Activated CD4-positive, alpha-beta T cell treated with anti-CD3 and anti-CD28 coated beads, Interleukin-2, amount 10 ng/mL, durations not matched to agents 7 days and 5 days (primary cell): ENCODE measurements at places on chromosomes 1 and 21.

- no peak for DNase-seq
These were observed 288.2 kb upstream of the VAMP3 start for GRCh38 chr1:7482772-7483495.

DNA sequence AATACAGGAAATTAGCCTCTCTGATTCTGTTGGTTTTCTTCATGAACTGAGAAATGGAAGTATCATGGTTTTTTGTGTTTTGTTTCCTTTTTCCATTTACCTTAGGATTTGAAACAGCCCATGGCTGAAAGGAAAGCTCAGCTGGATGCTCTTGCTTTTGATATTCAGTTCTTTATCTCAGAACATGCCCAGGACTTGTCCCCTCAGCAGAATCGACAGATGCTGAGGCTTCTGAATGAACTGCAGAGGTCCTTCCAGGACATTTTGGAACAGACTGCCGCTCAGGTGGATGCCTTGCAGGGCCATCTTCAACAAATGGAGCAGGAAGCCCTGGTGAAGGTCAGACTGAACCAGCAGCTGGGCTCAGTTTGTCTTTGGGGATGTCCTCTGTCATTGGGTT, 142.4 kb downstream of the MACF1 start:
- DNase-seq = no peak

DNA sequence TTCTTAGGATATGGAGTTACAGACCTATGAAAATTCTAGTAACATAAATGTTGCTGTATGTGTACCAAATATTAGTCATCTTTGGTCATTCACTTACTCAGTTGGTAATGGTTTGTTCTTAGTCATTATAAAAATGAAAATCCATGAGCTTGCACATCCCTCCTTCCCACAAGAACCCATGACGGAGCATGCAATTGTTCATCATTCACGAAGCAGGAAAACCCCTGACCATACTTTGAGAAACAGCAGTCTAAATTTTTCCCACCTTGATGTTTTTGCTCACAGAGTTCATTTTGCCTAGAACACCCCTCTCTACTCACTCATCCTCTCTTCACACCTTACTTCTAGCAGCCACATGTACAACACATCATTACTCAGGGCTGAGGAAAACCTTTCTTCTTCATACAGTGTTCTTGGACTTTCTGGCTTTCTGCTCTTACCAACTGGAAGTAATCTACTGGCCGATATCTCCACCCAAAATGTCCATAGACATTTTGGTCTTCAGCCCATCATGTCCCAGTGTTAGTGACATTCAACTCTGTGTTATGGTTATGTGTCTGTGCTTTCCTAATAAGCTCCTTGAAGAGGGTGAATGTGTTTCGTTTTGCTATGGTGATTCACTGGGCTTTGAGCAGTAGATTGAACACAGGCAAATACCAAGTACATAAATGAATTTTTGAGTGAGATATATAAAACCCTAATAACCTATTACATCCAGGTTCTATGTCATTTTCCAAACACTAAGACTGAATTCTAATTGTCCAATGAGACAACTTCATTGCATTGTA, 189.9 kb downstream of the ZC3H11B start:
- DNase-seq = no peak

- DNase-seq = no peak
These were observed 85.3 kb upstream of the ARHGAP29 start for GRCh38 chr1:94322696-94323095.

- no peak for DNase-seq
These were observed 100.5 kb downstream of the AK5 start for GRCh38 chr1:77382366-77382765.

DNA sequence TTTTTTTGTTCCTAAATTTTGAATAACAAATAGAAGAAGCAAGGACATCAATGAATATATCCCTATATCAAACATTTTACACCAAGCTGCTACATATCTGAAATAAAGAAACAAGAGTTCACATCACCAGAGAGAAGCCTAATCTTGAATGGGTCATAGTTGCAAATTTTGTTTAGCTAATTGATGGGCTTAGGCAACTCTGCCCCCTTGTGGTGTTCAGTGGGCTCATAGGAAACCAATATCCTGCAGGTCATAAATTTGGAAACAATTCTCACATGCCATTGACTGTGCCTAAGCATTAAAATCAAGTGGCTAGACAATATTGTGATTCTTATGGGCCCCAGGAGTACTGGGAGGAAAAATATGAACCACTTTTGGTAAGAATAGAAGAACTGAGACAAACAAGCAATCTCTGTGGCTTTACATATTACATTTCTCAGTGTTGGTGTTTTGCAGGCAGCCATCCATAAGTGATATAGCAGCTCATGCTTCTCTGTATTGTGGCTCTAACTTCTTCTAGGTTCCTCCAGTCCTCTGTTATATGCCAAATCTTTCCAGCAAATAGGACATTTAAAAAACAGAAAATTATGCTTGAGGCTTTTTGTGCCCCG, 1262.8 kb upstream of the PRMT6 start:
- peak; percentile 8 for DNase-seq

- no peak for DNase-seq
These were observed 163.4 kb downstream of the RUNX1 start for GRCh38 chr21:34885626-34886239.

DNA sequence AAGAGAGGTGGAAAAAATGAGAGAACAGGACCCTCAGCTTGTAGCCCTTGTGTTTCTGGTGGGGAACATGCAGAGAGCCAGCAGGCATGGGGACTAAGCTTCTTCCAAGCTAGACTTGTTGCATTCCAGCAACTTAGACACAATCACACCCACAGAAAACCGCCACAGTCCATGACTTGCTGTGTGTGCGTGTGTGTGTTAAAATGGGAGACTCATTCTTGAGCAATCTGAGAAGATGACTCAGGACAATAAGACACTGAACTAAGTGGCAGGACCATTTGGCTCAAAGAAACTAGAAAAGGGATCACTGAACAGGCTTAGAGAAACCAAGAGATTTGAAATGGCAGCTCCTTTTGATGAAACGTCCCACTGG, 78.0 kb downstream of the HLX start:
- no peak for DNase-seq

DNA sequence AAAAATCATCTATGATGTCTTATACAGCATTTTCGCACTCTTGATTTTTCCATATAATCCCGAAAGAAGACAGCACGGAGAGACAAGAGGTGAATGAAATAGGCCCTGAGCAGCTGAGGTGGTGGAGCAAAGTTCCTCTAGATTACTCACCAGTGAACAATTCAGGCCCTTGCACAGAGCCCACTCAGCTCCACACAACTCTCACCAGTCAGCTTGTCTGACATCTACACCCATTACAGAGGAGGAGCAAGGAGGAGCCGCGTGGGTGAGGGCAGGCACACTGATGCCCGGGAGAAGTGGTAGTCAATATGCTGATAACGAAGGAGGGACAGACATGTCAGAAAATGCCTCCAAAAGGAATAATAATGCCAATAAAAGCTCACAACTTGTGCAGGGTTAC, 59.9 kb downstream of the DNM3 start:
- no peak for DNase-seq

- no peak for DNase-seq
These were observed 26.6 kb downstream of the ATF3 start for GRCh38 chr1:212635141-212635631.

GRCh38 chr1:152018537-152018936, 18.3 kb downstream of the S100A11 start:
- DNase-seq = peak; percentile 28

DNA sequence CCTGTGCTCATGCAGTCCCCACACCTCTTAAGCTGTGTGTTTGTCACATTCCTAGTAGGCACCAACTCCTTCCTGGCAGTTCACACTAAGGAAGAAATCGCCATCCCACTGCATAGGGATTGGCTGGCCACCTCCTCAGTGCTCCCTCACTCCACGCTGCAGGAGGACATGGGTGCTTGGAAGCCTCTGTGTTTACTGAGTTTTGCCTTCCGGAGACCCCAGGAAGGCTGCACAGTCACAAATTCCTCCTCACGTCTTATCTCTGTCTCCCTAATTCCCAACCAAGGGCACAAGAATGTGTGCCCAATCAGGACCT, 93.8 kb upstream of the GALNT2 start:
- no peak for DNase-seq

DNA sequence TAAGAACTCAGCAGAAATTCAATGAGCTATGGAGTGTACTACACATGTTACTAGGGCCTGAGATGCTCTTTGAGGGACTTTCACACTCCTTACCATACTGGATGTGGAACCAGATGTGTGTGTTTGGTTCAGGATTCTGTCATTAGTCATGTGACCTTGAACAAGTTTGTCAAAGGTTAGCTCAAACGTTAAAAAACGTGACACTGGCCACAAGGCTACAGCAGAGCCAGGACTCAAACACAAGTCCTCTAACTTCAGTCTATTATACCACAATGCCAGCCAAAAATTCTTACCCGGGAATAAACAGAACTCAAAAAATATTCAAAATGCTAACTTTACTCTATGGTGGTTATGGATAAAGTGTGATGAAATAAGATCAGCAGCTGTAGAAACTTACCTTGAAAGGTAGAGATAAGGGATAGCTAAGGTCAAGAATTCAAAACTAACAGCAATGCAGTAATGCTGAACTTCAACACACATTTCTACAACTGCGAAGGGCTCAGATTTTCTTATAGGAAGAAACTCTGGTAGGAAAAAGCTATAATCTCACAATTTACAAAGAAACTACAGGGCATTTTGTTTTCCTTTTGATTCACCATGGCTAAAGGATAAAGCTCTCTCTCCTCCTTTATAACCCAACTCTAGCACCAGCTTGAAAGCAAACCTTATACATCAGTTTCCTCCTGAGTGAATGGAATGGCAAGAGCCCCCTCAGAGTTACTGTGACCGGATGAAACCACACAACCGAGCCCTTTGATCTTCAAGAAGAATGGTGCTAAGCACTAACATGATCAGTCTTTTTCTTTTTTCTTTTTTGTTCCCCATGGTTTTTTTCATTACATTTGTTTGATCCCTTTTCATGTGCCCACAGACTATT, 233.9 kb downstream of the SLC45A1 start:
- DNase-seq = no peak

DNA sequence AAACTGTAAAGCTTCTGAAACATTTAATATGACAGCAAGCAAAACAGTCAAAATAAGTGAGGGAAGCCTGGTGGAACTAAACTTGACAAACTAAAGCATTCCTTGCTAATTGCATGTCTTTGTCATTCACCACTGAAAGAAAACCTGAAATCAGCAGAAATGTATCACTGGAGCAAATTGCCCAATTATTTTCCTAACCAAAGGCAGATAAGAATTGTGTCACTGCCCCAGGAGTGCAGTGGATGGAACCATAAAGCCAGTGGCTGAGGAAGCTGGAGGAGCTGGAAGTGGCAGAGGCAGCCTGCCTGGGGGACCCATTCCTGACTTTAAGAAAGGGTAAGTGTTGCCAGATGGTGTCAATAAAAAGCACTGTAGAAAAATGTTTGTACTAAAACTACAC, 2.7 kb upstream of the SLC30A10 start:
- no peak for DNase-seq

DNA sequence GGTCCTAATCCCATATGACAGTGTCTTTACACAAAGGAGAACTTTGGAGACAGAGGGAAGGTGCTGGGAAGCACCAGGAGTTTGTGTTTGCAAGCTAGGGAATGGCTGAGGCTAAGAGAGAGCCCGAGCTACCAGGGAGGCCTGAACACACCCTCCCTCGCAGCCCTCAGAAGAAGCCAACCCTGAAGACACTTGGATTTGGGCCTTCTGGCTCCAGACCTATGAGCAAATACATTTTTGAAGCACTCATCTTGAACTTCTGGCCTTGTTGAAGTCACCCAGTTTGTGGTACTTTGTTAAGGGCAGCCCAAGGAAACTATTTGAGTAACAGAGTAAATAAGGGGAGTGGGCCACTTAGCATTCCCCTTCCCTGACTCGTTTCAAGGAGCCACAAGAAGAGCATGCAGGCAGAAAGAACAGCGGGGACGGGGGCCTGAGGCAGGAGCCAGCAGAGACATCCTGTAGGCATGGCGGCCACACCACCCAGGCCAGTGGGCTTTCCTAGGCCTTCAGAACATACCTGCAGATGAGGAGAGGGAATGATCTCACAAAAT, 13.2 kb upstream of the QSOX1 start:
- DNase-seq = no peak

GRCh38 chr21:38740090-38740489, 65.6 kb upstream of the ETS2 start:
- no peak for DNase-seq

DNA sequence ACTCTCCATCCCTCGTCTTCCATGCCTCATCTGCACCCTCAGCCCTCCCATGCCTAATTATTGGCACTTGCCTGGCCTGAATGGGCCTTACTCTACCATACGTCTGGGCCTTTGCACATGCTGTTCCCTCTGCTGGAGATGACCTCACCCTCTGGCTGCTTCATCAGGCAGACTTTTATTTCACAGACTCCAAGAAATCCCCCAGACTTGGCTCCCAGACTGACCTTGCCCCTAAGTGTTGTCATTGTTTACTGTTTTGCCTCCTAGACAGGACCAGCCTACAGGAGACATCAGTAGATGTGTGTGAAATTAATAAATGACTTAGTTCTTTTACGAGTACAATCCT, 5.2 kb upstream of the AHDC1 start:
- no peak for DNase-seq

- DNase-seq = no peak
These were observed 5.9 kb downstream of the ANKRD35 start for GRCh38 chr1:145879775-145880174.

GRCh38 chr1:16474166-16474800, 33.8 kb downstream of the NECAP2 start:
- no peak for DNase-seq

- DNase-seq = no peak
These were observed 6.4 kb upstream of the CSF1 start for GRCh38 chr1:109904105-109904817.

GRCh38 chr1:82121421-82121820, 320.7 kb downstream of the ADGRL2 start:
- DNase-seq = no peak

DNA sequence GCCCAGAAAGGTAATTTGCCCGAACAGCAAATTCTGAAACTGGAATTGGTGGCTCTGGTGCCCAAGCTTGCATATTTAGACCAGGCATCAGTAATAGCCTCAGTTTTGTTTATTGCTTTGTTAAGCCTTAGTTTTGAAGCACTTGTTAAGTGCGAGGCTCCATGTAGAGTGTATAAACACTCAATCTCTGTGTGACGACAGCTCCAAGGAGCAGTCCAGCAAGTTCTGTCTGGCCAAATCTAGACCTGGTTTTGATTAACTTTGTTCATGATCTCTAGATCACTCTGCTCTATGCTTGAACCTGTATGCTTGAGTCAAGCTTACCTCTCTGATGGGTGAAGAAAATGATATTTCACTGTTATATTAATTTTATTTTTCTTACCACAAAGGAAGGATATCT, 37.4 kb downstream of the DOP1B start:
- no peak for DNase-seq

GRCh38 chr1:37859507-37860345, at the start of gene MTF1:
TSS of gene MTF1 (minus strand) at chr1:37859592. CDS start at chr1:37857658, 1,934 bp downstream.
- peak; percentile 98 for DNase-seq

DNA sequence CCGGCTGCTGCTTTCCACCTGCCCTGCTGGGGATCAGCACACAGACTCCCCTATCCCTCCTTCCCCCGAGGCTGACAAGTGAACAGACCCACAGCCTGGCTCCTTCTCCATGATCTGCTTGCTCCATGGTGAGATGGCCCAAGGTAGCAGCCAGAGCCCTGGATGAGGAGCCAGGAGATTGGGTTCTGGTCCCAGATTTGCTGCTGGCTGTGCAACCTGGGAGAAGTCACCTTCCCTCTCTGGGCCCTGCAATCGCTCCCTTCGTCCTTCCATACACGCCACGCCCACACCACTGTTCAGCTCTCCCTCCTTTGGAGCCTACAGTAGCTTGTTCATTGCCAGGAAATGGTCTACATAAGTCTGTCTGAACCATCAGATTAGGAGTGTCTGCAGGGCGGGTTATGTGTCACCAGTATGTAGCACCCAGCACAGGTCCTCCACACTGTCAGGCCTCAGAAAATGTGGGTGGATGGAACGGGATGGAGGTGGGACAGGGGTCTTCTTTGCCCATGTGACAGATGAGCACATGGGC, 9.2 kb upstream of the EPHA8 start:
- no peak for DNase-seq
